Activated CD4-positive, alpha-beta memory T cell treated with anti-CD3 and anti-CD28 coated beads, Interleukin-2, amount 10 ng/mL, durations not matched to agents 7 days and 5 days (primary cell): ENCODE measurements at places on chromosomes 6 and 20. TPM values are rescaled to one million over a fixed set of nuclear protein-coding genes. Genes with fewer than 3 reads are reported as not detected.

Gene SLC17A1
- not detected for total RNA-seq

Gene CD83
- total RNA-seq, result 6.4 TPM

Gene SESN1
- 22.9 TPM for total RNA-seq

Gene HLA-DRB5
- 12.7 TPM for total RNA-seq

Gene ZNF311
- total RNA-seq, result 0.53 TPM

Gene UFL1
- total RNA-seq, result 23.5 TPM

Gene BPIFB1
- not detected for total RNA-seq

DNA sequence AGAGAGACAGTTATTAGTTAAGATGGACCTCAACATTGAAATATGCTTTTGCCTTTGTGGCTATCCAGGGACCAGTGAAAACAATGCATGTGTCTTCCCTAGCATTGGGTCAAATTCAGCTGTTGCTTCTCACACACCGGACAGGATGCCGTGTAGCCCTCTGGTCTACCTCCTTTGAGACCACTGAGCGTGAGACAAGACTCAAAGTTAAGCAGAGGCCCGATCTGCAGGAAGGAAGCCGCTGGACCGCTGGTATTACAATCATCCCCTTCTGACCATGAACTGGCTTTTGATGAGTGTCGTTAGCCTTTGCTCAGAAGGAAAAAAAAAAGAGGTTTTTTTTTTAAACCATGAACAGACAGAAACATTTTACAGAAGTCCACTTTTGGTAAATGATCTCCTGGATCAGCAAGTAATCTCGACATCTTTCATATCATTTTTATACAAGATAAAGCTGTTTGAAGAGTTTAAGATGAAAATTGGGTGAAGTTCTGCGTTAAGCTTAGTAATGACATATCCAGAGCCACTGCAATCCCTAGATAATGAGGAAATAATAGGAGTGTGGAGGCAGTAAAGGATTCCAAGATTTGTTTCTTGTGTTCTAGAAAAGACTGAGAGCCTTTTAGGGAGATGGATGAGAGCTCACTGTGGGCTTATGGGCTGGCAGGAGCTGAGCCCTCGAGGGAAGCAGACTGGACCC, 622.8 kb downstream of the QKI start:
- no peak for DNase-seq
- no peaks in the 10 kb centered on the region for H3K4me1 ChIP-seq
- no peaks in the 10 kb centered on the region for H3K36me3 ChIP-seq
- no peaks in the 10 kb centered on the region for H3K27me3 ChIP-seq
- no peak overlapping the region for H3K27ac ChIP-seq

- no peak for DNase-seq
- no peaks in the 10 kb centered on the region for H3K36me3 ChIP-seq
- H3K27ac ChIP-seq, result no peak overlapping the region
- H3K4me3 ChIP-seq, result no peak overlapping the region
- H3K27me3 ChIP-seq, result no peaks in the 10 kb centered on the region
Measured at GRCh38 chr6:23316131-23316530, 746.8 kb downstream of the HDGFL1 start.

- peak overlapping the region; percentile 97 for H3K27ac ChIP-seq
- DNase-seq, result peak; percentile 67
- H3K4me3 ChIP-seq, result peak overlapping the region; percentile 82
- no peaks in the 10 kb centered on the region for H3K27me3 ChIP-seq
- H3K4me1 ChIP-seq, result peaks cover 67% of the 10 kb centered on the region
- peaks cover 11% of the 10 kb centered on the region for H3K36me3 ChIP-seq
Measured at GRCh38 chr6:107822176-107823046, 1.7 kb downstream of the SCML4 start.

GRCh38 chr6:159631886-159632285, 61.2 kb downstream of the SOD2 start:
- no peaks in the 10 kb centered on the region for H3K36me3 ChIP-seq
- H3K27me3 ChIP-seq, result no peaks in the 10 kb centered on the region
- no peaks in the 10 kb centered on the region for H3K4me1 ChIP-seq
- H3K27ac ChIP-seq, result no peak overlapping the region
- H3K4me3 ChIP-seq, result no peak overlapping the region
- DNase-seq, result no peak

DNA sequence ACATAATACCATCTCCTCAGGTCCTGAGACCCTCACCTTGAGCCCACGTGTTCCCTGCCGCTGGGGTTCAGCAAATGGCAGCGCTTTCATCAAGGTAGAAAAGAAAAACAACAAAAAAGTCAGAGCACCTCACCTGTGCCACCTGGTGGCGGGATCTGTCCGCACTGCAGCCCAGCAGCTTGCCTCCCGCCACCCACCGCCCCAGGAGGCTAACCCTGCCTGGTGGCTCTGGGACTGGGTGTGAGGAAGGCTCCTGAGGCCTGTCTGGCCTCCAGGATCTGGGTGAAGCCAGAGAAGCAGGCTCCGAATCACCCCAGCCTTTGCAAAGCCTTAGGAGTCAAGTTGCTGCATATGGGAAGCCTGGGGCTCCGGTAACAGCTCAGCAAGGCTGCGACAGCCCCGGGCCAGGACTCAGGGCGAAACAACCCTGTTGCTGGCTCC, 270.8 kb downstream of the BMP7 start:
- H3K4me3 ChIP-seq, result no peak overlapping the region
- H3K4me1 ChIP-seq, result no peaks in the 10 kb centered on the region
- no peak overlapping the region for H3K27ac ChIP-seq
- H3K27me3 ChIP-seq, result no peaks in the 10 kb centered on the region
- no peak for DNase-seq

- H3K4me3 ChIP-seq, result peak overlapping the region; percentile 92
- H3K27ac ChIP-seq, result peak overlapping the region; percentile 83
- H3K27me3 ChIP-seq, result no peaks in the 10 kb centered on the region
- DNase-seq, result no peak
Measured at GRCh38 chr20:1119128-1119505, 715 bp downstream of the PSMF1 start.

GRCh38 chr20:10557685-10558084, 116.1 kb downstream of the JAG1 start:
- H3K4me3 ChIP-seq, result no peak overlapping the region
- peaks cover 15% of the 10 kb centered on the region for H3K4me1 ChIP-seq
- H3K27me3 ChIP-seq, result peaks cover 3% of the 10 kb centered on the region

- H3K36me3 ChIP-seq, result no peaks in the 10 kb centered on the region
- H3K4me1 ChIP-seq, result no peaks in the 10 kb centered on the region
- no peak overlapping the region for H3K27ac ChIP-seq
- H3K4me3 ChIP-seq, result no peak overlapping the region
Measured at GRCh38 chr20:51318058-51318949, 224.2 kb downstream of the NFATC2 start.

GRCh38 chr6:112680091-112680490, 333.0 kb downstream of the RFPL4B start:
- H3K27me3 ChIP-seq, result no peaks in the 10 kb centered on the region
- no peak overlapping the region for H3K4me3 ChIP-seq
- no peaks in the 10 kb centered on the region for H3K4me1 ChIP-seq
- no peak for DNase-seq
- no peak overlapping the region for H3K27ac ChIP-seq

- H3K4me3 ChIP-seq, result no peak overlapping the region
- no peaks in the 10 kb centered on the region for H3K27me3 ChIP-seq
- peaks cover 42% of the 10 kb centered on the region for H3K36me3 ChIP-seq
- peaks cover 39% of the 10 kb centered on the region for H3K4me1 ChIP-seq
- DNase-seq, result no peak
Measured at GRCh38 chr6:159989492-159990480, 20.9 kb downstream of the IGF2R start.

- no peaks in the 10 kb centered on the region for H3K4me1 ChIP-seq
- no peaks in the 10 kb centered on the region for H3K36me3 ChIP-seq
- H3K27me3 ChIP-seq, result peaks cover 27% of the 10 kb centered on the region
Measured at GRCh38 chr20:58941471-58941870, 39.6 kb upstream of the NELFCD start.

GRCh38 chr6:34310817-34311216, 62.0 kb upstream of the SMIM29 start:
- no peaks in the 10 kb centered on the region for H3K36me3 ChIP-seq
- H3K27ac ChIP-seq, result no peak overlapping the region
- H3K27me3 ChIP-seq, result no peaks in the 10 kb centered on the region
- peaks cover 10% of the 10 kb centered on the region for H3K4me1 ChIP-seq
- no peak overlapping the region for H3K4me3 ChIP-seq
- no peak for DNase-seq

DNA sequence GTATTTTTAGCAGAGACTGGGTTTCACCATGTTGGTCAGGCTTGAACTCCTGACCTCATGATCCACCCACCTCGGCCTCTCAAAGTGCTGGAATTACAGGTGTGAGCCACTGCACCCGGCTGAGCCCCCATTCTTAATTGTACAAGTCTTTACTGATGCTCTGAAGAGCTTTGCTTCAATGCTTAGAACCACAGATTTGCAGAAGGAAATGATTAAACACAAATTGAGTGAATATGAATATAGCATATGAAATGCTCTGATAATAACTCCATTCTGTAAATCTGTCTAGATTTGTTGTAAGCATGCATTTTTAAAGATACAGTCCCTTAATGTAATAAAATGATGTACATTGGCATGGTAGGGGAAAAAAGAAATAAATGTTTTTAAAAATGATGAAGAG, 4.3 kb upstream of the MCM3 start:
- no peak overlapping the region for H3K4me3 ChIP-seq
- no peak for DNase-seq
- H3K4me1 ChIP-seq, result peaks cover 18% of the 10 kb centered on the region
- no peak overlapping the region for H3K27ac ChIP-seq

- no peak for DNase-seq
- H3K27me3 ChIP-seq, result peaks cover 3% of the 10 kb centered on the region
- H3K4me1 ChIP-seq, result no peaks in the 10 kb centered on the region
- no peak overlapping the region for H3K27ac ChIP-seq
- no peak overlapping the region for H3K4me3 ChIP-seq
- no peaks in the 10 kb centered on the region for H3K36me3 ChIP-seq
Measured at GRCh38 chr6:16109659-16110305, 19.1 kb upstream of the MYLIP start.

DNA sequence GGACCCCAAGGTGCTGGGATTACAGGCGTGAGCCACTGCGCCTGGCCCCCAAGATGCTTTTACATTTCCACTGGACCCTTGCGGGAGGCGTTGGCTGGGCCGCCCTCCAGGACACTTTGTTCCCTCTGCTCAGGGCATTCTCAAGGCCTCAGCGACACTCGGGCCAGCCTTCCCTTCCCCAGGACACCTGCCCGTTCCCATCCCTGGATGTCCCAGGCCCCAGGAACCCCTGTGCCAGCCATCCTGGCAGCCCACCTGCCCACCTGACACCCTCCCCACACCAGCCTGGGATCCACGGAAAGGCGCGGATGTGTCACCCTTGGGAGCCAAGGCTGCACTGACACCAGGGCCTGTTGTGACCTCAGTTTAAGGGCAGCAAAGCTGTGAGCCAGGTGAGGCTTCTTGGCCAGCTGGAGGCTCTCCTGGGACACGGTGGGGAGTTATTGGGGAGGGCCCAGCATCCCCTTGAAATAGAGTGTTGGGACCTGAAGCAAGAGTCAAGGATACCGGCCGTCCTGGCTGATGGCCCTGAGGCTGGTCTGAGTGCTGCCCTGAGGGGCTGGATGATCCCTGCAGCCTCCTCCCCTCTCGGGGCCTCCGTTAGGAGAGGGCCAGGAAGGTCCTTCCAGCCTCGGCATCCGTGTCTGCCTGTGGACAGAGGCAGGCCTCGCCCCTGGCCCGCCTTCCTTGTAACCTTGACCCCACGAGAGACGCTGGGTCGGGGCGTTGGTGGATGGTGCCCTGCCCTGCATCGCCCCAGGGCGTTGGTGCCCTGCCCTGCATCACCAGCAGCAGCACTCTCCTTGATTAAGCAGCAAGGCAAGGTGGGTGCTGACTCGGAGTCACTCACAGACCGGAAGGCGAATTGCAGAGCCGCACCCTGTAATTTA, 84.2 kb upstream of the BHLHE23 start:
- H3K4me3 ChIP-seq, result no peak overlapping the region
- peaks cover 2% of the 10 kb centered on the region for H3K27me3 ChIP-seq
- H3K4me1 ChIP-seq, result no peaks in the 10 kb centered on the region
- DNase-seq, result no peak
- H3K27ac ChIP-seq, result no peak overlapping the region

DNA sequence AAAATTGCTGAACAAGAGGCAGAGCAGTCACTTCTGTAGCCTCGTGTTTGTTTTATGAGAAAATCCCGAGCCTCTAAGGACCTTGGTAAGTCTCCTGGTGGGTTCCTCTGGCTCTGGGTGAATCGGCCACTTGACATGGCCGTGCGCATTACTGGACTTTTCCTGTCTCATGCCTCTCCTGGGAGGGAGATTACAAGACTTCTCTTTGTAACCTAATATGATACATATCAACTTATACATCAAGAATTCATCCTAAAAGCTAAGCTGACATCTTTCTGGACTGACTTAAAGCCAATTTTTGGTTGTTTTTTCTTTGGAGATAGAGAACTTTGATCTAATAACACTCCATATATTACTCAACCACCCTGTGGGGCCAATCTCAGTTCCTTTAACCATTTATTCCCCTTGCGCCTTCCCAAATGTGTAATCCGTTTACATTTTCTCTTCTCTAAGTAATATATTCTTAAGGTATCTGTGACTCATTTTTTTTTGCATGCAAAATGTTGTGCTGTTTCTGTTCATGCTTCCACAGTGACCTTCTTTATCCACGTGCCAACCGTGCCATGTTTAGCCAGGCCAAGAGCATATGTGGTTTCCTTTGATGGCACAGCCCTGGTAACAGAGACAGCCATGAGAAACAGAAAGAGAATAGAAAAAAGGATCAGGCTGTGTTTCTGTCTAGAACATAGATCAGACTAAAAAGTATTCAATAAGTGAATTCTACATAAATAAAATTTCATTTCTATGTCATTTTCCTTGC, 47.5 kb upstream of the JAG1 start:
- peaks cover 5% of the 10 kb centered on the region for H3K27me3 ChIP-seq
- no peak overlapping the region for H3K4me3 ChIP-seq
- no peak for DNase-seq
- no peaks in the 10 kb centered on the region for H3K36me3 ChIP-seq
- no peaks in the 10 kb centered on the region for H3K4me1 ChIP-seq
- H3K27ac ChIP-seq, result no peak overlapping the region

DNA sequence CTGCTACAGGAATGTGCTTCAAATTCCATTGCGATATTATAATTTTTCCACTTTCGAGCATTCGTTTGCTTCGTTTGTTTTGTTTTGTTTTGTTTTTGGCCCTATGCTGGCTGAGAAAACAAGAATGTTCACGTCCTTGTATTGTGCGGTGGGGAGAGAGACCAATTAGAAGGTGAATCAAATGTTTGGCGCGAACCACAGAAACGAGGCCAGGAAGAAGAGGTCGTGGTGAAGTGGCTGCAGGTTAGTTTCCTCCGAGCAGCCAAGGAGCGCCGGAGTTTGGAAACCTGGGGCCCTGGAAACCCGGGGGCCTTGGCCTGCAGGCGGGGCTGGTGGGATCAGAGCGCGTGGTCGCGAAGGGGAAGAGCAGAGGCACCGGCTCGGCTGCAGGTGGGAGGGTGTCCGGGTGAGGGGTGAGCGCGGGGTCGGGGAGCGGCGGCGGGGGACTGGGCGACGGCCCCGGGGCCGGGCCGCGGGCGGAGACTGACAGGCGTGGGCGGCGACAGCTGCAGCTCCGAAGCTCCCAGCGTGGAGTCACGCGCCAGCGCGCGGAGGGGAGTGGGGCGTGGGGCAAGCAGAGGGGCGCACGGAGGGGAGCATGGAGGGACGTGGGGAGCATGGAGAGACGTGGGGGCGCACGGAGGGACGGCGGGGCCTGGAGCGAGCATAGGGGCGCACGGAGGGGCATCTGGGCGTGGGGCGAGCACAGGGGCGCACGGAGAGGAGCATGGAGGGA, 141.5 kb upstream of the PDE10A start:
- H3K27ac ChIP-seq, result no peak overlapping the region
- DNase-seq, result no peak
- H3K27me3 ChIP-seq, result peaks cover 12% of the 10 kb centered on the region
- H3K36me3 ChIP-seq, result no peaks in the 10 kb centered on the region

GRCh38 chr20:13229538-13229937, 8.5 kb downstream of the ISM1 start:
- no peak overlapping the region for H3K27ac ChIP-seq
- H3K36me3 ChIP-seq, result peaks cover 4% of the 10 kb centered on the region
- H3K4me3 ChIP-seq, result no peak overlapping the region
- peaks cover 36% of the 10 kb centered on the region for H3K4me1 ChIP-seq
- DNase-seq, result no peak
- peaks cover 16% of the 10 kb centered on the region for H3K27me3 ChIP-seq
